NCI-H187 treated with DMSO at 0.1 percent for 48 hours (cell line): ENCODE measurements at places on chromosomes 5 and 9.
A peak's percentile ranks its signal among the peaks of the same experiment; 100 is the strongest.

- DNase-seq, result no peak
Observed at GRCh38 chr5:30849931-30850710, 343.4 kb upstream of the CDH6 start.

- no peak for DNase-seq
Observed at GRCh38 chr5:54001976-54002775, 308.2 kb downstream of the ARL15 start.

DNA sequence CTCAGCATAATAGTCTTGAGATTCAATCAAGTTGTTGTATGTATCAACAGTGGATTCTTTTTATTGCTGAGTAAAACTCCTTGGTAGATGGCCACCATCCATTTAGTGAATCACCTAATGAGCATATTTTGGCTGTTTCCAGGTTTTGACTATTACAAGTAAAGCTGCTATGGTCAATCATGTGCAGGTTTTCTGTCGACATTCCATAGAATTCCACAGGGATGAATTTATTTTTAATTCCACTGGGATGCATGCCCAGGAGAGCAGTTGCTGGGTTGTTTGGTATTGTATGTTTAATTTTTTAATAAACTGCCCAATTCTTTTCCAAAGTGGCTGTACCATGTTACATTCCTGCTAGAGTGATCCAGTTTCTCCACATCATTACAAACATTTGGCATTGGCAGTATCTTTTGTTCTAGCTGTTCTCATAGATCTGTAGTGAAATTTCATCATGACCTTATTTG is 10.5 kb upstream of the S1PR3 start:
- DNase-seq, result no peak

- DNase-seq, result no peak
Observed at GRCh38 chr5:76269932-76270610, 133.0 kb upstream of the IQGAP2 start.

- DNase-seq, result no peak
Observed at GRCh38 chr5:44713446-44713845, 95.3 kb upstream of the MRPS30 start.

- DNase-seq, result no peak
Observed at GRCh38 chr9:127188396-127188795, 66.0 kb upstream of the ANGPTL2 start.

DNA sequence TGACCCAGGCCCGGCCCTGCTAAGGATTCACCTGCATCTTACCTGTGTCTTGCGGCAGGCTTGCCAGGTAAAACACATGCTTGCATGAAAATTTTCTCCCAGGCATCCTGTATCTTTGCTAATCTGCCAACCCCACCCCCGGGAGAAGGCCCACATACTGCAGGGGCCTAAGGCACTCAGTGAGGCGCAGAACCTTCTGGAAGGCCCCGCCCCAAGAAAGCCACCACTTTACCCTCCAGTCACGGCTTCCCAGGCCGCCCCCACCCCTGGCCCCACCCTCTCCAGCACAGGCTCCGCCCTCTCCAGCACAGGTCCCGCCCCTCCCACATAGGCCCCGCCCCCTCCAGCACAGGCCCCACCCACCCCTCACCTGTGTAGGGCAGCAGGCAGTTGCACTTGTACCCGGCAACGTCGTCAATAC is 29.8 kb upstream of the SEC16A start:
- no peak for DNase-seq

DNA sequence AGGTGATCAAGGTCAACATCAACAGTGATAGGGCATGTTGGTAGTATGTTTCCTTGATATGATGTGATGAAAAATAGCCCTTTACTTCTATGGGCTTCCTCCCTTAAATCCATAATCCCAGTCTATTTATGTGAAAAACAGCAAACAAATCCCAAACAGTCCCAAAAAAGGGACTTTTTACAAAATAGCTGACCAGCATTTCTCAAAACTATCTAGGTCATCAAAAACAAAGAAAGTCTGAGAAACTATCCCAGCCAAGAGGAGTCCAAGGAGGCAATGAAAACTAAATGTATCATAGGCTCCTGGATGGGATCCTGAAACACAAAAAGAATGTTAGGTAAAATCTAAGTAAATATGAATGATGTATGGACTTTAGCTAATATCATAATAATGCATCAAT is 71.2 kb downstream of the MARCHF3 start:
- no peak for DNase-seq

GRCh38 chr5:66565878-66566277 is 30.3 kb upstream of the MAST4 start:
- DNase-seq, result no peak

- no peak for DNase-seq
Observed at GRCh38 chr5:58666598-58667581, 84.0 kb downstream of the RAB3C start.

- no peak for DNase-seq
Observed at GRCh38 chr9:81314490-81314889, 374.9 kb downstream of the TLE1 start.

DNA sequence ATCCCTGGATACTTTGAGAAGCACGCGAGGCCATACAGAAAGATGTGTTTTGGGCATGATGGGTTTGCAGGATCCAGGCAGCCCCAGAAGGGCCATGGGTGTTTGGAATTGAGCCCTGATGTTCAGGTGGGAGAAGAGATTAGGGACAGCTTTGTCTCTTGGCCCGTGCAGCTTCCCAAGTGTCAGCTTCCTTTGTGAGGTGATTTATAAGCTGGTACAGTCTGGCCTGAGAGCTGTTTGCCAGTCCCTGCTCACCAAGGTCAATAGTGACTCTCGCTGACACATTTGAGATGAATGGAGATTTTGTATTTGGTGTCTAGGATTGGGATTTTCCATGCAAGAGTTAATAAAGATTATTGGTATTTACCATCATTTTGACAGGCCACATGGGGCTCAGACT is 165.9 kb downstream of the ICE1 start:
- no peak for DNase-seq

DNA sequence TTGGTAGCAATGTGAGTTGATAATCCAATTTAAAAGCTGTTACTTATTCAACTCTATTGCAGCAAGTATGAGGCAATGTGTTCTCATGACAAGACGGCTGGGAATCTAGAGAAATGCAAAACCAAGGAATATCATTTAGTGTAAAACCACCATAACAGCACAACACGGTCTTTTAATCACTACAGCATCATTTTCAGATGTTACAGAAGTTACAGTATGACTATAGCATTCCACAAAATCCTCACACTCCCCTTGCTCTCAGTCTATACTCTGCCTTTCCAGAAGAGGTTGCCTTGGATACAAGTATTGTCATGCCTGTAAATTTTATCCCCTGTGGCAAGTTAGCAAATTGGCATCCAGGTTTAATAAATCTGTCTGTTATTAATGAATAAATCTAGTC is 28.6 kb upstream of the TAS2R1 start:
- DNase-seq, result no peak

GRCh38 chr5:135538261-135538660 is 2.5 kb upstream of the NEUROG1 start:
- DNase-seq, result no peak

DNA sequence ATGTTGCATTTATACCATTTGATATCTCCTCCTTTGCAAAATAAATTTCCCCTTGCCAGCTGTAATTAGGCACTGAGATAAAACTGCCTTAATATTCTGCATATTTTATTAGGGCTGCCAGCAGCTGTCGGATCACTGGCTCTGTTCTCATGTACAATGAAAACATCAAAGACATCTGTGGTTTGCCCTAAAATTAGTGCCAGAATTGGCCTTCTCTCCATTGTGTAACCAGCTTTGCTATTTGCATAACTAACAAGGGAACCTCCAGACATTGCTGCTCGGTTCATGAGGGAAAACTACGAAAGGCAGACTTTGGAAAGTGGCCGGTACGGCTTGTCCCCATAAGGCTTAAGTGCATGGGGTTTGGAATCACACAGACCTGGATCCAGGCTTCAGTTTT is 45.5 kb upstream of the KIF2A start:
- DNase-seq, result no peak

DNA sequence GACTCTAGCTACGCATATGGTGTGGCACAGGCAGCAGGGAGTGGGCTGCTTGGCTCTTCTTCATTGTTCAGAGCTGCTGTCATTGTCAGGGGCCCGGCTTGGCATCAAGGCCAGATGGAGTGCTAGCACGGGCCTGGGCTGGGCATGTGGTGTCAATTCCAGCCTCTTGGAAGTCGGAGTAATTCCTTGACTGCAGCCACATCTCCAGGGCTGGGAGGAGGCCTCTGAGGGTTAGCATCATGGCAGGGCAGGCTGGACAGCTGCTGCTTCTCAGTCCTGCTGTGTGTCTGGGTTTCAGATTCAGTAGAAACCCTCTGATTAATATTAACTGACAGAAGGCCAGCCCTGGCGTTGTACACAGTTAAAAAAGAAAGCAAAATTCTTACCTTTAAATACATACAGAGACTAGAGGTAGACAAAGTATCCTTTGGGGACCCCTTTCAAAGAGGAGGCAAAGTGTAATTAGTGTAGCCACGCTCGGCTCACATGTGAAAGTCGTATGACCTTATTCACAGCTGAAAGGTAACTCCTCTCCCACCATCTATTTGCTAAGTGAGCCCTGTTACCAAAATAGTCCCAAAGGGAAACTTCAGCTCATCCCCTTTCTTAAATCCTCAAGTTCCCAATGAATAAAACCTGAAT is 126.4 kb downstream of the DOCK2 start:
- DNase-seq, result no peak

DNA sequence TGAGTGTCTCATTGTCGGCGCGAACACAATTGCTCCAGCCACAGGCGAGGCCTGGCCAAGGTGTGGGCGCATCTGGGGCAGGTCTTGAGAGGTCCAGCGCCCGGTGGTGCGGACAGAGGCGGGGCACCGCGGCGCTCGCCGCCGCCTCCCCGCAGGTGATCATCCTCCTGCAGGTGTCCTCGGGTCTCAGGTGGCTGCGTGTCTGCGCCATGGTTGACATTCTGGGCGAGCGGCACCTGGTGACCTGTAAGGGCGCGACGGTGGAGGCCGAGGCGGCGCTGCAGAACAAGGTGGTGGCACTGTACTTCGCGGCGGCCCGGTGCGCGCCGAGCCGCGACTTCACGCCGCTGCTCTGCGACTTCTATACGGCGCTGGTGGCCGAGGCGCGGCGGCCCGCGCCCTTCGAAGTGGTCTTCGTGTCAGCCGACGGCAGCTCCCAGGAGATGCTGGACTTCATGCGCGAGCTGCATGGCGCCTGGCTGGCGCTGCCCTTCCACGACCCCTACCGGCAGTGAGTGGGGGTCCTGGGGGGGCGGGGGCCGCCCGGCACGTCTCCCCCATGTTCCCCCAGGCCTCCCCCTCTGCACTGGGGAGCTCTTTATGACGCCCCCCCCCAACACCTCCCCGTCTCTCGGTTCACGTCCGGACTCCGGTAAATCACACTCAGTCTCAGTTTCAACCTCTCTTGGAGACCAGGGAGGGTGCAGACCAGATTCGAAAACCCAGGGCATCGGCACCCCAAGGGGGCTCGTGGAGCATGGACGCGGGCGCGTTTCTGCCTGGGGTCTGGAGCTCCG is 446 bp downstream of the NXNL2 start:
- DNase-seq, result no peak

DNA sequence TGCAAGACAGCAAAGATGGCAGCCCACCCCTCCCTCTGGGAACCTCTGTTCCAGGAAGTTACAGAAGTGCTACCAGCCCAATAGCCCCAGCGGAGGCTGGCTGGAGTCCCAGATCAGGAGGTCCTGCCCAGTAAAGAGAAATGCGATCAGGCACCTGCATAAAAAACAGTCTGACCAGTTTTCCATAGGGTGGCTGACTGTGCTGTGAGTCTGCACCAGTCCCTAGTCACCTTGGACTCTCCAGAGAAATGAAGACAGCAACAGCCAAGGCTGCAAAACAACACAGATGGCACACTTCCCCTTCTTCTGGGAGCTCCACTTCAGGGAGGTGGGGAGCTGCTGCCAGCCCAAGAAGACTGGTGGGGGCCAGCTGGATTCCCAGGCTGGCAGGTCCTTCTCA is 265.5 kb upstream of the PCSK5 start:
- no peak for DNase-seq

DNA sequence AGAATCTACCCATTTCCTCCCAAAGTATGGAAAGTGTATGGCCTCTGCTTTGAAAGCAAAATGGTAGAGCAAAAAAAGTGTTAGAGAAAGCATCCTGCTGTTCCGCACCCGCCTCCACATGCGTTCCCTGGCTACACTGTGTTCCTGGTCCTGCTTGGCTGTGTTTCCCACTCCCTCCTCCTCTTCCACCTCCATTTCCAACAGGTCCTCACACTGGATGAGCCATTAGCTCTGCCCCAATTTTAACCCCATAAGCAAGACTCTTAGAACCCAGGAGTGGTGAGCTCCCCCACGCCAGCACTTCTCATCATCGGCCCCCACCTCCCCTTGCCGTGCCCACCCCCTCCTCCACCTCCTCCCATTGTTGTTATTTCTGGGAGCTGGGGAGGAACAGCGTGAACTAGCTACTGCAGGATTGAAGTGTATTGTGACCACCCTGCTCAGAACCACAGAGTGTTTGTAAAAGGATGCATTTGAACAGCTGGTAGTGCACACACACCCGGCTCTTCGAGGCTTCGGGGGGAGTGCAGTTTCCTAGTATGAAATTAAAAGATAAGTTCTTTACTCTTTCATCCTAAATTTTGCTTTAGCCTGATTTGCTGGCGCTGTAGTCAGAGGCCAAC is 120.0 kb downstream of the PDZD2 start:
- no peak for DNase-seq

DNA sequence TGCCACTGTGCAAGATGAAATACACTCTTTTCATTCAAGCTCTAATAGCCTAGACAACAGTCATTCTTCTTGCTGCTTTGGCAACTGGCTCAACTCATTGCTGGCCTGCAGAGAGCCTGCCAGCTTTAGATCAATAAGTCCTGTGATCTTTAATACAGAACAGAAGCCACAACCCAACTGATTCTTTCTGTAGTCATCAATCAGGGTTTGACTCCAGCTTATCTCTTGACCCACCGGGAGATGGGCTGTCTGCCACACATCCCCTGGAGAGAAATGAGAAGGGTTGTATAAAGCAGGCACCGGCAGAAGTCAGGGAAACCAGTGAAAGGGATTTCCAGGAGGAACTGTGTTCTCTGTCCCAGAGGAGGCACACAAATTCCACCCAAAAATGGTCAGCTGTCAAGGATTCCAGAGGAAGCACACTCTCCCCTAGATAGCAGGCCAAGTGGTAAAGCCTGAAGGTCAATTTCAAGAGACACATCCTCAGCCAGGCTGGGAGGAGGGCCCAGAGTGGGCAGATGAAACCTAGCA is 24.5 kb downstream of the LHFPL2 start:
- DNase-seq, result no peak

GRCh38 chr5:74660140-74660539 is 19.6 kb upstream of the ENC1 start:
- DNase-seq, result no peak

DNA sequence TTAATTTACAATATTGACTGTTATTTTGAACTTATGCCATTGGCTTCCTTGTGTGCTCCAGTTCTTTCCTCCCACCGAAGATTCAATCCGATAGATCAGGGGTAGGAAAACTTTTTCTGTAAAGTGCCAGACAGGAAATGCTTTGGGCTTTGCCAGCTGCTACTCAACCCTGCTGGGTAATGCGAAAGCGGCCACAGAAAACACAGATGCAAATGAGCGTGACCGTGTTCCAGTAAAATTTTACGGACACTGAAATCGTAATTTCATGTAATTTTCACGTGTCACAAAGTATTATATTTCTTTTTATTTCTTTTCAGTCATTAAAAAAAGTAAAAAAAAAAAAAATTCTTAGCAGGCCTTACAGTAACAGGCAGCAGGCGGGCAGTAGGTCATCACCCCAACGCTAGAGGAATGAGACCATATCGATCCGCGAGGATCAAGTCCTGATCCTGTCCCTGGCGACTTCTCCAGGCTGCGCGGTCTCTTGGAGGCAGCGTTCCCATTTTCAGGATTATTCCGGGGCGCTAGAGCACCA is 599 bp downstream of the NMRK1 start:
- no peak for DNase-seq

- DNase-seq, result peak; percentile 15
Observed at GRCh38 chr5:56705217-56705616, 110.1 kb upstream of the MAP3K1 start.

GRCh38 chr5:181024245-181025064 is 15.6 kb upstream of the BTNL9 start:
- no peak for DNase-seq
